Lower lobe of right lung (tissue), 2 donors: ENCODE measurements at places on chromosomes 12 and 14. TPM values are rescaled to one million over a fixed set of nuclear protein-coding genes. Genes with fewer than 3 reads are reported as not detected.

GRCh38 chr12:96366381-96366654 is 33.9 kb downstream of the CDK17 start:
- no peak overlapping the region for H3K4me3 ChIP-seq
- H3K4me1 ChIP-seq: peaks cover 46% of the 10 kb centered on the region
- DNase-seq: no peak
- H3K27me3 ChIP-seq: no peaks in the 10 kb centered on the region

DNA sequence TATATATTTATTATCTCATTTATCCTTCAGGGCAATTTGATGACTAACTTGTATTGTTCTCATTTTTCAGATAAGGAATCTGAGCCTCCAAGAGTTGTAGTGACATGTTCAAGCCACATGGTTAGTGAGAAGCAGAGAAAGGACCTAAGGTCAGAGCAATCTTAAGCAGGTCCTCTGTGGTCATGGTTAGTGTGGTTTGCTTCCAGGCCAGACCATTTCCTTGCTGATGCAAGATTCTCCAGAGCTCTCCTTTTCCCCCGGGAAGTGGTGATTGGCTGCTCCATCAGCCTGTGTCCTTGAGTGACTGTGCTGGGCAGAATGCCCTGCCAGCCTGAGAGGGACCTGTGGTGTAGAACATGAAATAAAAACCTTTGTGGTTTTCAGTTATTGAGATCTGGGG is 141.3 kb downstream of the KTN1 start:
- no peaks in the 10 kb centered on the region for H3K4me1 ChIP-seq
- no peak for DNase-seq
- H3K27me3 ChIP-seq: no peaks in the 10 kb centered on the region
- no peaks in the 10 kb centered on the region for H3K36me3 ChIP-seq
- H3K4me3 ChIP-seq: no peak overlapping the region

- no peak overlapping the region for H3K4me3 ChIP-seq
- DNase-seq: no peak
- H3K4me1 ChIP-seq: peaks cover 11% of the 10 kb centered on the region
- no peaks in the 10 kb centered on the region for H3K27me3 ChIP-seq
- no peaks in the 10 kb centered on the region for H3K36me3 ChIP-seq
These were observed 2.7 kb upstream of the TRAF3 start for GRCh38 chr14:102774391-102775153.

- no peak for DNase-seq
- no peaks in the 10 kb centered on the region for H3K27me3 ChIP-seq
- H3K4me1 ChIP-seq: no peaks in the 10 kb centered on the region
- no peak overlapping the region for H3K4me3 ChIP-seq
These were observed 508.5 kb downstream of the FOXG1 start for GRCh38 chr14:29274890-29275596.

GRCh38 chr14:93005135-93005813 is 82.3 kb downstream of the CHGA start:
- H3K4me3 ChIP-seq: no peak overlapping the region
- H3K36me3 ChIP-seq: no peaks in the 10 kb centered on the region
- H3K27me3 ChIP-seq: no peaks in the 10 kb centered on the region
- peaks cover 35% of the 10 kb centered on the region for H3K4me1 ChIP-seq
- DNase-seq: no peak

DNA sequence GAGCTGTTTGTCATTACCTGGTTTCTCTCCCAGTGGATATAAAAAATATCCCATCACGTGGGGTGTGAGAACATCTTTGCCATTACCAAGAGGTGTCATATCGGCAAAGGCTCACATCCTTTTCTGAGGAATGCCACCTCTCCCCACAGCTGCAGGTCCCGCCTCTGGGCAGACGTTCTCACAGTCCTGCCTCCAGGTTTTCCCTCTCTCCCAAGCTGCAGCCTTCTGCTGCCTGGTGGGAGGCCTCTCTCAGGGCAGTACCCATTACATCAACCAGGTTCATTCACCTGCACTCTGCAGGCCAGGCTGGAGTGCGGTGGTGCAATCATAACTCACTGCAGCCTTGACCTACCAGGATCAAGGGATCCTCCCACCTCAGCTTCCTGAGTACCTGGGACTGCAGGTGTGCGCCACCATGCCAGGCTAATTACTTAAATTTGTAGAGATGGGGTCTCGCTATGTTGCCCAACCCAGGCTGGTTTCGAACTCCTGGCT is 15.0 kb upstream of the TMEM119 start:
- no peaks in the 10 kb centered on the region for H3K36me3 ChIP-seq
- DNase-seq: no peak
- H3K27ac ChIP-seq: no peak overlapping the region
- H3K4me1 ChIP-seq: peaks cover 43% of the 10 kb centered on the region
- no peak overlapping the region for H3K4me3 ChIP-seq
- no peaks in the 10 kb centered on the region for H3K27me3 ChIP-seq

- peak within 1 kb of the TSS; percentile 44 for H3K4me3 ChIP-seq
- H3K27ac ChIP-seq: no peak within 1 kb of the TSS
- peak; percentile 88 for DNase-seq
- no peaks in the 10 kb centered on the region for H3K27me3 ChIP-seq
- H3K36me3 ChIP-seq: no peaks in the 10 kb centered on the region
These were observed at the start of gene DYRK4 for GRCh38 chr12:4562034-4562657. Gene DYRK4 (plus strand): TSS chr12:4562208. CDS start chr12:4562246, 38 bp downstream.

DNA sequence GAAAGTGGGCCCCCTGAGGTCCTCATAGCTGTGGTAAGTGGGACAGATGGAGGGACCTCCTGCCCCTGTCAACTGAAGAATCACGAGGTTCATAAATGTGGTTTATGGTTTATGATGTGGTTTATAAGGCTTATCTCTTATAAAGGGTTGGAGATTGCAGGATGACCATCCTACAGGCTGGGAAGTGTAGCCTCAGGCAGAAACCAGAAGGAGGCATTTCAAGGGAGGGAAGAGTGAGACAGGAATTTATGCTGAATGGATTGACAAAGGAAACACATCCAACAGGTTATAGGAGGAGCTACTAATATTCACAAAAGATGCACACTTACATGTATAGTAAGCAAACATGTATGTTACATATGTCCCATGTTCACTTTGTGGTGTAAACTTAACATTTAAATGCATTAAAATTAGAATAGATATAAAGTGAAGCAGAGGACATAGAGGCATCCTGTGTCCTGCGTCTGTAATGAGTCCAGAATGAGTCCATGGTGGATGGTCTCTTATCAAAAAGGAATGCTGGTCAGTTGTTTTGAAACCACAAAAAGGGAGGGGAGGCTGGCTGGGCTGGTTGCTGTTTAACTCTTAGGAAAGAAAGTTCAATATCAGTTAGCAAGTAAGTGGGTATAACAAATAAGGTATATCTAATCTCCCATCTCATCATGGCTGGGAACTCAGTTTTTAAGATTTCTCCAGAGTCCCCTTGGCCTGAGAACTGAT is 149.0 kb upstream of the RMST start:
- H3K4me3 ChIP-seq: no peak overlapping the region
- no peaks in the 10 kb centered on the region for H3K4me1 ChIP-seq
- no peak for DNase-seq

DNA sequence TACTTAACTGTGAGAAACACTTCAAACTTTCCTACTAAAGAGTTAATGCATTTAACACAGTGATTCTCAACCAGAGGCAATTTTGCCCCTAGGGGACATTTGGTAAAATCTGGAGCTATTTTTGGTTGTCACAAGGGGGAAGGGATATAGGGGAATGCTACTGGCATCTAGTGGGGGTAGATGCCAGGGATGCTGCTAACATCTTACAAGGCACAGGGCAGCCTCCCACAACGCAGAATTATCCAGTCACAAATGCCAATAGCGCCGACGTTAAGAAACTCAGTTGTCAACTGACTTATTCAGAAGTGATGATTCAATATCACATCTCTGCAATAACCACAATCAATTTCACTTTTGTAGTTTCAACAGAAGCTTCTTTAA is 2.0 kb downstream of the EEA1 start:
- peaks cover 29% of the 10 kb centered on the region for H3K4me1 ChIP-seq
- DNase-seq: no peak
- peak overlapping the region; percentile 98 for H3K27ac ChIP-seq
- H3K36me3 ChIP-seq: no peaks in the 10 kb centered on the region

DNA sequence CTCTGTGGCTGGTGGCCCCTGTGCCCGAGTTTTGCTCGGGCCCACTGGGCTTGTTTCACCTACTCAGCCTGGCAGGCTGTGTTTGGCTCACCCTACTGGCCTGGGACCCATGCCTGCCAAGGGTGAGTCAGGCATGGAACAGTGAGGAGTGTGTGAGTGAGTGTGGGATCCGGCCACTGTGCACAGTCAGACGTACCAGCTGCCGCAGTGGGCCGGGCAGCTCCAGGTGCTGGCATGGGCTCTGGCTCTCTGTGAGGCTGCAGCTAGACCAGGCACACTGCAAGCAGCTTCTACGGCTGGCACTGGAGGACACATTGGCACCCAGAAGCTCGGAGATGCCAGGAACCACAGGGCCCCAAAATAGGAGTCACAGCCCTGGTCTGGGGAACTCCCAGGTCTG is 40.6 kb downstream of the HSD17B6 start:
- H3K27me3 ChIP-seq: no peaks in the 10 kb centered on the region
- H3K4me1 ChIP-seq: no peaks in the 10 kb centered on the region
- no peak overlapping the region for H3K27ac ChIP-seq
- no peaks in the 10 kb centered on the region for H3K36me3 ChIP-seq

DNA sequence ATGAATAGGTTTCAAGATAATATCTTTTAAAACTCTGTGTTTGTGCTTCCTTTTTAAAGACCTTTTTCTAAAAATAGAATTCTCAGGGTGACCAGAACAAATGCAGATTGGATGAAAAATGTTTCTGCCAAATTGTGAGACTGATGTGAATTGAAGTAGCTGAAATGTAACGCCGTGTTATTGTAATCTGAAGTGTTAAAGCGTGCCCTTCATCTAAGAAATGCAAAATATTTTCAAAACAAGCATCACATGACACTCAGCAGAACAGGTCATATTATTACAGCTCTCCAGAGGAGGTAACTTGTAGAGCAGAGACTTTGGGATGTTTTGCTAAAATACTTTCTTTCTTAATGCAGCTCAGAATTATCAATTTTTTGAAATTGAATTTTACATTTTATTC is 90.0 kb upstream of the PLEKHA5 start:
- H3K4me3 ChIP-seq: no peak overlapping the region
- no peaks in the 10 kb centered on the region for H3K27me3 ChIP-seq
- no peak overlapping the region for H3K27ac ChIP-seq

DNA sequence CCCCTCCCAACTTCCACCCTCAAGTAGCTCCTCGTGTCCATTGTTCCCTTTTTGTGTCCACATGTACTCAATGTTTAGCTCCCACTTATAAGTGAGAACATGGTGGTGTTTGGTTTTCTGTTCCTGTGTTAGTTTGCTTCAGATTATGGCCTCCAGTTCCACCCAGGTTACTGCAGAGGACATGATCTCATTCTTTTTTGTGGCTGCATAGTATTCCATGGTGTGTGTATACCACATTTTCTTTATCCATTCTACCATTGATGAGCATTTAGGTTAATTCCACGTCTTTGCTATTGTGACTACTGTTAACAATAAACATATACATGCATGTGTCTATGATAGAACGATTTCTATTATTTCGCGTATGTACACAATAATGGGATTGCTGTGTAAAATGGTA is 362.6 kb downstream of the TMTC2 start:
- DNase-seq: no peak
- H3K27ac ChIP-seq: no peak overlapping the region
- no peak overlapping the region for H3K4me3 ChIP-seq
- H3K4me1 ChIP-seq: no peaks in the 10 kb centered on the region
- H3K36me3 ChIP-seq: peaks cover 10% of the 10 kb centered on the region

APOF gene
- total RNA-seq: not detected

LBHD2 gene
- total RNA-seq: not detected

EIF2S3B gene
- 0.68 TPM for total RNA-seq

NYNRIN gene
- 17.9 TPM for total RNA-seq

KRT80 gene
- 3.0 TPM for total RNA-seq
